Stimulated activated CD4-positive, alpha-beta T cell treated with anti-CD3 and anti-CD28 coated beads, Interleukin-1b, Interleukin-23, amount 100 ng/mL, for 24 hours (primary cell): ENCODE measurements at places on chromosomes 6 and 20.

DNA sequence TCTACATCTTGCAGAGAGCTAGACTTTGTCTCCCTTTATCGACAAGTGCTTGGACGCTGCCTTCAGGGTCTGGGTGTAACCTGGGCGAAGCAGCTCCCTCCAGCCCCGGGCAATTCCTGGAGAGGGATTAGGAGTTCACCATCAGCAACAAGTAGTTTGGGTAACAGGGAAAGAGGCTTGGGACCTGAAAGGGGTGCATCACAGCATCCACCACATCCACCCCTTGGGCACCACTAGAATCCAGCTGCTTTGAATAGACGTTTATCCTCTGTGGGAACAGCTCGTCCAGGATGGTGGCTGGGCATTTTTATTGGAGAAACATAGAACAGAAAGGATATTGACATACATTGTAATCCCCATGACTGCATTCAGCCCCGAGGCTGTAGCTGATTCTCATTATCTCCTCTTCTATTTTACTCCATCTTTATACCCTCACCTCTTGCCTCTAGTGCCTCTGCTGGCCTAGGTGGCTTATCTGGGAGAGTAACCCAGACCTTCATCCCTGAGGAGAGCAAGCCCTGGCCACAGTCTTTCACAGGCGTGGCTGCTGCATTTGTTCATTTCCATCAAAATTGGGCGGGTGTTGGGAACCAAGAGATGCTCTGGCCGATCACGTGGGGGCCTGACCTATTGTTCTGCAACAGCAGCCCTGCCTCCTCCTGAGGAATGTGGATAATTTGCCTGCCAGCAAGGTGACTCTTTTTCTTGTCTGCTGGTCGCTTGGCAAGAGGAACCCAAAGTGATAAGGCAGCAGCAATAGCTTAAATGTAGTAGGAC, 109.2 kb upstream of the RALGAPA2 start:
- no peak for DNase-seq

DNA sequence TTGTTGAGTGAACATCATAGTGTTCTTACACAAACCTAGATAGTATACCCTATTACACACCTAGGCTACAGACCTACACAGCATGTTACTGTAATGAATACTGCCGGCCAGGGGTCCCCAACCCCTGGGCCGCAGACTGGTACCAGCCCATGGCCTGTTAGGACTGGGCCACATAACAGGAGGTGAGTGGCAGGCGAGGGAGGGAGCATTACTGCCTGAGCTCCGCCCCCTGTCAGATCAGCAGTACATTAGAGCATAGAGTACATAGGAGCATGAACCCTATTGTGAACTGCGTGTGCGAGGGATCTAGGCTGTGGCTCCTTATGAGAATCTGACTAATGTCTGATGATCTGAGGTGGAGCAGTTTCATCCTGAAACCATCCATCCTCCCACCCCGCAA, 126.3 kb downstream of the PRND start:
- no peak for DNase-seq

DNA sequence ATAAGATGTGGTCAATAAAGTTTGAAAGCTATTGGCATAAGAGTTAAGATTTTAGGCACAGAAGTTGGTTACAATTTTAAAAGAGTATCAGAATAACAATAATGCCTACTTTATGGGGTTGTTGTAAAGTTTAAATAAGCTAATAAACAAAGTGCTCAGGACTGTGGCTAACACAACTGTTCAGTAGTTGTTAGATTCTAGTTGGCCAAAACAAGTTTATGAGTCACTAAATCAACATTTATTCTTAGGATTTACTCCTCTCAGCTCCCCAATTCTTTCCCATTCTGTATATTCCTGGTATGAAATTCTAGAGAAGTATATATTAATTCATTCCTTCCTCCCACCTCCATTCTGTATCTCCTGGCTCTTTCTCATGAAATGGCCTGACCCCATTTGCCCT, 14.5 kb downstream of the RMND1 start:
- DNase-seq = no peak

- no peak for DNase-seq
Measured at GRCh38 chr6:144378437-144378836, 93.3 kb downstream of the UTRN start.

DNA sequence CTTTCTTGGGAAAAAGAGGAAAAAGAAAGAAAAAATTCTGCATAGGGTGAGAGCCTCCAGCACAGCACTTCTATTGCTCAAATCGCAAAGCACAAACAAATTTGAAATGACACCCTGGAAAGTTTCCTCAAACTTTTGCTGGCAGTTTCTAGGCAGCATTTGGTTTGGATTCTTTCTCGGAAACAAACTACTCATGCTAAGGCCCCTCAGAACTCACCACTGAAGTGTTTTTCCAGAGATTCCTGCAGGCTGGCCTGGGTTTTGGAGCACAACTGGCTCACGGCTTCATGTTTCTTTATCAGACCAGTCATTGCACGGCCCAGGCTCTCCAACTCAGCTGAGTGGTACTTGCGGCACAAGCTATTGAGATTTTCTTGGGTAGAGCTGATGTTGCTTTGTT, 237.8 kb downstream of the SYNE1 start:
- no peak for DNase-seq

DNA sequence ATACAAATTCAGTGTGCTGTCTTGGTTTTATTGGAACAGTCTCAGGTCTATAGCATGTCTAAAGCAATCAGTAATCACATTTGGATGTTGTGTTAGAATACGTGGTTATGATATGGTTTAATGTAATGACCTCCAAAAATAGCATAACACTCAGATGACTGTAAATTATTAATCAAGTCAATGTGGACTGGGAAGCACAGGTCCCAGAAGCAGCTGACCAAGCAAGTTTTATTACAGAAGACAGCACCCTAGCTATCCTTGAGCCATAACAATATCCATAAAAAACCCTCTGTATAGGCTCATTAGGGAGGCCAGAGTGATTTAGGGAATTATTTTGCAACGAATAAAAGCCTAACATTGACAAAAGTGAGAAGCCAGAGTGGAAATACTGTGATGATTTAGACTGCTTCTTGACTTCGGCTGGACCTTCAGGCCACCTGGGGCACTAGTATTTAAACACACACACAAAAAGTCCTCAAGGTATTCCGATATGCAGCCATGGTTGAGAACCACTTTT, 66.9 kb downstream of the RSPH3 start:
- no peak for DNase-seq

DNA sequence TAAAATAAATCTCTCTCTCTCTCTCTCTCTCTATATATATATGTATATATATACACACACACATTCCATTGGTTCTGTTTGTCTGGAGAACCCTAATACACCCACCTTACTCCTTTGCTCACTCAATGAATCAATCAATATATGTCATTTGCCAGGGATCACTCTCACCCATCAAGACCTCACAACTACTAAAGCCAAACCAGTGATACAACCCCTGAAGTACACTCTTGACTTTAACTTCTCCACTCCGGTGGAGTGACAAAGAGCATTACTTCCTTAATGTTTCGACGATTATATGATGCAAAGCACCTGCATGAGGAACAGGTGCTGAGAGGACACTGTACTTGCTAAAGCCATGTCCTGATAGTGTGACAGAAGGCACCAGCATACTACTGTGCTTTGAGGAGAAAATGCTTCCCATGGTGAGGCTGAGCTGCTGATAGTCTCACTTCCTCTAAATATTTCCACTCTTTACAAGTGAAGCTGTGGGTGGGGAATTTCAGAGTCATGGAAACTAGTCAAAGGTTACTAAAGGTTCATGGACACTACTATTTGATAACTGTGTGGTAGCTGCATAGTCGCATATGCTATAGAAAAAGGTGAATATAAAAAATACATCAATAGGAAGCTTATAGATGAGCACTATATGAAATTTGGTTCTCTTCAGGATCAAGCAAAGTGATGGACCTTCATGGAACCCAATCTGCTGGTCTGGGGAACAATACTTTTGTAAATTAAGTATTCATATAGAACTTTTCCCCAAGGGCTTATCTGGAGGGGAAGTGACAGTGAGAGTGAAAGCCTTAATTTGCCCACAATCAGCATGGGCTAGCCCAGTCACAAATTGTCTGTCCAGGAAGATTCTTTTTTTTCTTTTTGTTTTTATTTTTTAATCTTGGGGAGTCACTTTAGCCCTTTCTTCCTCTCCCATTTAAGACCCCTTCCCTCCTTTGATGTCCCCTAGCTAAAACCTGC, 141.9 kb upstream of the NEDD9 start:
- DNase-seq = peak; percentile 23

DNA sequence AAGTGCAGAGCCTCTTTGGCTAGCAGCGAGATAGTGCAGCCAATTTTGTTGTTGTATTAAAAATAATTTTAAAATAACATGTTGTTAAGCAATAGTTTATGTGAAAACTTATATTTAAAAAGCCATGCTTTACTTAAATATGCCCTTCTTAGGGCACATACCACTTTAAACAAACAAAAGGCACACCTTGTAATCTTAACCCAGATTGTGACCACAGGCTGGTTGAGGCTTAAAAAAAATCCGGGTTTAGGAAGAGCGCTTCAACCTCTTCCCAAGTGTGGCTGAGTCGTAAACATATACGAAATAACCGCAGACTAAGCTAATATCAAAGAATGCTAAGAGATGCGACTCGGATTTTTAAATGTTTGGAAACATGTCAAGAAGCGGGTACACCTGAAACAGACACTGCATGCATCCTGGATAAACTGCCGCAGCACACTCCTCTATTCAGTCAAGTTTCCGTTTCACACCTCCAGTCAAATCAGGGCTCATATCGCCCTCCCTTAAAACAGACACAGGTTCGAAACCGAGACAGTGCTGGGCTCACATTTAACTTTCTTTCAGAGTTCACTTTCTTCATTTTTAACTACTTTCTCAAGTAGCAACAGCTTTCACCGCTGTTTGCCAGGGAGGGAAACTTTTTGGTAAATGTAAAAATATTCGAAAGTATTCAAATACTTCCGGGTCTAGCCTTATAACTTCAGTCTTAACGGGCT, 1.5 kb downstream of the DEK start:
- DNase-seq = peak; percentile 23

DNA sequence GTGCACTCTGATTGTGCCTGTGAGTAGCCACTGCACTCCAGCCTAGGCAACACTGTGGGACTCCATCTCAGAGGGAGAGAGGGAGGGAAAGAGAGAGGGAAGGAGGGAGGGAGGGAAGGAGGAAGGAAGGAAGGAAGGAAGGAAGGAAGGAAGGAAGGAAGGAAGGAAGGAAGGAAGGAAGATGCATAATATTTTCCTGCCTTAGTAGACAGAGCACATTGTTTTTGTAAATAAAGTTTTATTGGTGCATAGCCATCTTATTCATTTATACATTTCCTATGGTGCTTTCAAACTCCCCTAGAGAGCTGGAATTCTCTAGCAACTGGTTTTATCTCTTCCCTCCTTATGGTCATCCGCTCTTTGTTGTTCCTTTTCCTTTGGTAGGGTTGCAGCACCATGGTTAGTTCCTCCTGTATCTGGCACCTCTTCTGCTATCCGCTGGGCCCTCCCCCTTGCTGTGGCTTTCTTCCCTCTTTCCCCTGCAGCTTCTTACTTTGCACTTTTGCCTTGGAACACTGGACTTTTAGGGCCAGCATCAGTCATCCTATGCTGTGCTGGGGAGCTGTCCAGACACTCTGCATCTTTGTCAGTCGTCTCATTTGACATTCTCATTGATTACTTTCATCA, 20.2 kb downstream of the GPR6 start:
- no peak for DNase-seq
